Stimulated activated CD4-positive, alpha-beta T cell treated with anti-CD3 and anti-CD28 coated beads, TNF-alpha, amount 100 ng/mL, for 24 hours (primary cell): ENCODE measurements at places on chromosomes 11 and 22.

DNA sequence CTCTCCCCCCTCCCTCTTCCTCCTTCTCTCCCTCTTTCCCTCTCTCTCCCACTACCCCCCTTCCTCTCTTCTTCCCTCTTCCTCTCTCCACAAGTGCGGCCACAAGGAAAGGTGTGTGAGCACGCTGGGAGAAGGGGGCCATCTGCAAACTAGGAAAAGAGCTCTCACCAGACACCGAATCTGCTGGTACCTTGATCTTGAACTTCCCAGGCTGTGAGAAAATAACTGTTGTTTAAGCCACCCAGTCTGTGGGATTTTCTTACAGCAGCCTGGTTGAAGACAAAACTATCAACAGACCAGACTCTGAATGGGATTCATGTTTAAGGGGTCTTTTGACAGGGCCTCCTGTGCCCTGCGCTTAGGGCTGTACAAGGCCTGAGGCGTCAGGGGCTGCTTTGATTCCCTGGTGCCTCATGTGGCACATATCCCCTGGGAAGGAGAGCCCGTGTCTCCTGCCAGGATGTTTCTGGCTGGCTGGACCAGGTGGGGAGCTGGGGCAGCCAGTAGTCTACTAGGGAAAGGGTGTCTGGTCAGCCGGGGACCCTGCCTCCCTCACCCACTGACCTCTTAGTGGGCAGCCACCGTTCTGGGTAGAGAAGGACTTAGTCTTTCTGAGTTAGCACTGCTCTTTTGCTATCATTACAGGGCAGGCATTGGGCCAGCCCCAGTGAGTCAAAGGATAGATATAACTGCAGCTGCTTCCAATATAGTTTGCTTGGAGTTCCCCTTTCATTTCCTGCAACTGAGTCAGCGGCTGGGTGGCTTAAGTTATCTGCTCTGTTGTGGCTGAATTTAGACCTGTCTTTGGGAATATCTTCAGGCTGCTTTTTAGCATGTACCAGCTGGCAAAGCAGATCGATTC, 6.2 kb downstream of the PANX1 start:
- peak; percentile 44 for DNase-seq

- no peak for DNase-seq
Measured at GRCh38 chr11:120686516-120686915, 175.0 kb downstream of the GRIK4 start.

DNA sequence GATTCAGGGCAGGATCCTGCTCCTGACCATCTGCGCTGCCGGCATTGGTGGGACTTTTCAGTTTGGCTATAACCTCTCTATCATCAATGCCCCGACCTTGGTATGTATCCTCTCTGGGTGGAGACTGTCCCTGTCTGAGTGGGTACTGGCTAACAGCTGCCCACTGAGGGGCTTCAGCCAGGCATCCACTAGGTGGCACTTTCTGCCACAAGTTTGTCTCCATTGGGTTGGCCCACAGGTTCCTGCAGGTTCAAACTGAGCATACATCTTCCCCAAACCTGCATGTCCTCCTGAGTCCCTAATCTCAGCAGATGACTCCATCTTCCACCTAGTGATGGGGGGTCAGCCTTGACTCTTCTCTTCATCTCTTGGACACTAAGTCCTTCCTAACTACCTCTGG, 4.4 kb downstream of the SLC2A11 start:
- DNase-seq, result no peak

DNA sequence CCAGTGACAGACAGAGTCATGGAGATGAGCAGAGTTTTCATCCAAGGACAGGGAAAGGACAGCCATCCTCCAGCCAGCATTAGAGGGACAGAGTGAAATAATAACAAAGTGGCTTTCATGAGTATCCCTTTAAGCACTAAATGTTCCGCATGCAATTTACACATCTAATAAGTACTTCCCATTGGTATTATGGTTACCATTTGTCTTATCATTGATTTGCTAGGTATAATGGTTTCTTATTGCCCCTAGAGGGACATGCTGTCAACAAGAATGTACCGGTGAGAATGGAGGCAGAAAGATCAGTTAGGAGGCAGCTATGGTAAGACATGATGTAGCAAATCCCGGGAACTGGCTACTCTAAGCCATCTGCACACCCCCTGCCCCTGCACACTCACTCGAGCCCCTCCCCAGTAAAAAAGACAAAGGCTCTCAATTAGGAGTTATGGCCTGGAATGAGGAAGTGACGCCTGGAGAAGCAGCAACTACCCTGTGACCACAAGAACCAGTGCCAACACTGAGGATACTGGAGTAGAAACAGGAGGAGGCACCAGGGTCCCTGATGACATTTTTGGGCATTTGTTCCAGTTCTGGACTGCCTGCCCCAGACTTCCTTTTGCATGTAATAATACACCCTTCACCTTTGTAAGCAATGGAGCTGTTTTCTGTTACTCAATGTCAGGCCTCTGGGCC, 30.2 kb upstream of the HMGXB4 start:
- no peak for DNase-seq

DNA sequence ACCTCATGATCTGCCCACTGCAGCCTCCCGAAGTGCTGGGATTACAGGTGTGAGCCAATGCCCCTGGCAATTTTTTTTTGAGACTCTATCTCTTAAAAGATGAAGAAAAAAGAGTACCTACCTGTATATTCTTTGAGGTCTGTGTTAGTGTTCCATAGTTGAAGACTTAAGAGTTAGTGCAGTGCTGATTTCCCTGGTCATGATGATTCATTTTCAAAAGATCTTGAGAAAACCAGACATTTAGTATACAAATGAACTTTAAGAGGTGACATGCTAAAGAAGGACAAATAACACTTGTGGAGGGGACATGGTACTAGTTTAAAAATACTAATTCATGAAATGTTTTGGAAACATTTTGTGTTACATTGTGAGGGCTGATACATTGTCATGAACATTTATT, 17.7 kb downstream of the CBL start:
- DNase-seq, result no peak

- DNase-seq, result no peak
Measured at GRCh38 chr11:68145120-68145866, 24.1 kb upstream of the CHKA start.

GRCh38 chr11:68387840-68388239, 72.7 kb upstream of the PPP6R3 start:
- DNase-seq, result no peak

- no peak for DNase-seq
Measured at GRCh38 chr11:297586-298405, 1.5 kb downstream of the IFITM5 start.

DNA sequence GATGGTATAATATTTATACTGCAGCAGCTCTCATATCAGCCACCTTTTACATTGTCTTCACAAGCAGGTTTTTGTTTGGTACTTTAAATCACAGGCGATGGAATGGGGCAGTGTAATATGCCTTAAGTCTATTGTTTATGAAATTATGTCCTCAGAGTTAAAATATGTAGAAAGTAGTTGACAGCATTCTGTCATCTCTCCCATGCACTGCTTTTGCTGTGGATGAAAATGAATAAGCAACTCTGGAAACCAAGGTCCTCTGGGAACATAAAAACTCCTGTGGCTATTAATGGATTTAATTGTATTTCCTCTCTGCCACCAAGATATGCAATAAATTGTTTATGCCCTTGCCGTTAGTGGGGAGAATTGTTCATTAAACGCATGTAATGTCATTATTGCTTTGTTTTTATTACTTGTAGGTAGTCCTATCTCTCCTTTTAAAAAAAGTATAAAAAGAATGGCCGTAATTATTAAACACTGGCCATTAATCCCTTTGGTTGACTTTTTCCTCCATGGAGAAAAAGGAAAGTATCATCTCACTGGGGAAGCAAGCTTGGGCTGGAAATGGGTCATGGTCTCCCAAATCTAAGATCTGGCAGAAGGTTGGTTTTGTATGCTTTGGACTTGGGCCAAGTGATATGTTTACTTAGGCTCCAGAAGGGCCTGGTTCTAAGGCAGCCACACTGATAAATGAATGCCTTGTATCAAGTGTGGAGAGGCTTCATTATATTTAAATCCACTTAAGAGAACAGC, 13.1 kb downstream of the PACS1 start:
- DNase-seq, result no peak

DNA sequence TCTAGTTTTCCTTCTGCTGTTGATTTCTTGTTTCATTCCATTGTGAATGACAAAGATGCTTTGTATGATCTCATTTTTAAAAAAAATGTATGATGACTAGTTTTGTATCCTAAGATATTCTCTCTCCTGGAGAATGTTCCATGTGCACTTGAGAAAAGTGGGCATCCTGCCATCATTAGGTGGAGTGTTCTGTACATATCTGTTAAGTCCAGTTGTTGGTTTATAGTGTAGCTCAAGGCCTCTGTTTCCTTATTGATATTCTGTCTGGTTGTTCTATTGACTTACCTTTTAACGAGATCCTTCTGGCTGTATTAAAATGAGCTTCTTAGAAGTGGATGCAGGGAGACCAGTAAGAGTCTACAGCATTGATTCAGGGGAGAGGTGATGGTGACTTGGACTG, 35.2 kb downstream of the SGSM1 start:
- DNase-seq, result no peak

DNA sequence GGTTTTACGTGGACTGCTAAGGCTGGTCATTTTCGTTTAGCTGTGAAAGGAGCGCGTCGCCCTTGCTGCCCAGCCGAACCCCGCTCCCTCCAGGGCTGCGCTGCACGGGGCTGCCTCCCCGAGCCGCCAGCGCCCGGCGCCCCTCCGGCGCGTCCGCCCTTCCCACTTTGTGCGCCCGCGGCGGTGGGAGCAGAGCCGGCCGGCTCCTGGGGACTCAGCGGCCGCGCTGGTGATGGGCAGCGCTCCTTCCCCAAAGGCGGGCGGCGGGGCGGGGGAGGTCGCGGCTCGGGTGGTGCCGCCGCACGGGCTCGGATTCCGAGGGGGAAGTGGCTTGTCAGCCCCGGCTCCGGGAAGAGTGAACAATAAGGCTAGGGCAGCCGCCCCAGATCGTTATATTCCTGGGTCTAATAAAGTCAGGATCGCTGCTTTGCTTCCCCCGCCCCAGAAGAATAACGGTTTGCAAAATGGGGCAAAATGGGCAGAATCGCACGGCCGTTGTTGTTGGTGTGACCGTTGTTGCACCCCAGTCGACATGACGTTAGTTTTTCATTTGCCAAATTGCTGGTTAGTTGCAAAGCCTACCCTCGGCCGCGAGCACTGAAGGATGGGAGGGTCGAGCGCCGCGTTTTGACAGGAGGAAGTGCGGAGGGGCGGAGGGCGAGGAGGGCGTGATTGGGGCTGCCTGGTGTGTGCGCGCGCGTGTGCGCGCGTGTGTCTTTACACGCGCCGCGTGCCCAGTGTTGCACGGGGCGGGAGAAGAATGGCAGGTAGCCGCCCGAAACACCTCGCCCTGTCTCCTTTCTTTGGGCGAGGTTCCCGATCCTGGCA, 745 bp downstream of the NCAM1 start:
- no peak for DNase-seq

DNA sequence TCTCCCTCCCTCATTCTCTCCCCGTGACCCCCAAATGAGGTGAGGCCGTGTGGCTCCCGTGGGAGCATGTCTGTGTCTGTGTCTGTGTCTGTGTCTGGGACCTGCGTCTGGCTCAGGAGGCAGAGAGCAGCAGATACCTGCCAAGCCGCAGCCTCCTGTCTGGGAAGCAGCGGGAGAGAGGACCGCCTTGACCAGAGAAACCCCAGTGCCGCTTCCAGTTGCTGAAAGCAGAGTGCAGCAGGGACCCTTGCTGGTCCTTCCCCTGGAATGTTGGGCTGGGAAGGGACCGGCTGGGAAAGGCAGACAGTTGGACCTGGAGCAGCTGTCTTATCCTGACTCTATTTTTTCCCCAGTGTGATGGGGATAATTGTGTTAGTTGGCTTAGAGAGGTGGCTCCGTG, 525 bp downstream of the CSDC2 start:
- DNase-seq, result no peak

DNA sequence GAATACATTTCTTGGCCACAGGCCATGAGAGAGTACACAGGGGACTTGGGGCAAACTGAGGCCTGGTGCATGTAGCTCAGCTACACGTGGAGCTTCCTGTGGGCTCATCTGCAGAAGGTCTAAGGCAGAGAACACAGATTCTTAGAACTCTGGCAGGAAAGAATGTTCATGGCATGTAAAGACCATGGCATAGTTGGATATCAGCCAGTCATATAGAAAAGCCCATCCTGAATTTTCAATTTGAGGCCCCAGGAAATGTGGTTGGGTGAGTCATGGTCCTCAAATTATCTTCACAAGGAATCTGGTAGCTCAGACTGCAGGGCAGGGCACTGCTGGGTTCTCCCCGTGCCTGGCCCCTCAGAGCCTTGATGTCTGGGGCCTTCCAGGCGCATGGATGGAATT, 13.7 kb upstream of the ST3GAL4 start:
- no peak for DNase-seq

GRCh38 chr11:42255906-42256305, 796.5 kb upstream of the LRRC4C start:
- no peak for DNase-seq

- DNase-seq, result no peak
Measured at GRCh38 chr11:18191376-18191775, 18.7 kb downstream of the MRGPRX4 start.

- no peak for DNase-seq
Measured at GRCh38 chr11:37926772-37927171, 1328.7 kb upstream of the RAG2 start.

- DNase-seq, result no peak
Measured at GRCh38 chr11:72747289-72747855, 4.8 kb downstream of the ARAP1 start.

DNA sequence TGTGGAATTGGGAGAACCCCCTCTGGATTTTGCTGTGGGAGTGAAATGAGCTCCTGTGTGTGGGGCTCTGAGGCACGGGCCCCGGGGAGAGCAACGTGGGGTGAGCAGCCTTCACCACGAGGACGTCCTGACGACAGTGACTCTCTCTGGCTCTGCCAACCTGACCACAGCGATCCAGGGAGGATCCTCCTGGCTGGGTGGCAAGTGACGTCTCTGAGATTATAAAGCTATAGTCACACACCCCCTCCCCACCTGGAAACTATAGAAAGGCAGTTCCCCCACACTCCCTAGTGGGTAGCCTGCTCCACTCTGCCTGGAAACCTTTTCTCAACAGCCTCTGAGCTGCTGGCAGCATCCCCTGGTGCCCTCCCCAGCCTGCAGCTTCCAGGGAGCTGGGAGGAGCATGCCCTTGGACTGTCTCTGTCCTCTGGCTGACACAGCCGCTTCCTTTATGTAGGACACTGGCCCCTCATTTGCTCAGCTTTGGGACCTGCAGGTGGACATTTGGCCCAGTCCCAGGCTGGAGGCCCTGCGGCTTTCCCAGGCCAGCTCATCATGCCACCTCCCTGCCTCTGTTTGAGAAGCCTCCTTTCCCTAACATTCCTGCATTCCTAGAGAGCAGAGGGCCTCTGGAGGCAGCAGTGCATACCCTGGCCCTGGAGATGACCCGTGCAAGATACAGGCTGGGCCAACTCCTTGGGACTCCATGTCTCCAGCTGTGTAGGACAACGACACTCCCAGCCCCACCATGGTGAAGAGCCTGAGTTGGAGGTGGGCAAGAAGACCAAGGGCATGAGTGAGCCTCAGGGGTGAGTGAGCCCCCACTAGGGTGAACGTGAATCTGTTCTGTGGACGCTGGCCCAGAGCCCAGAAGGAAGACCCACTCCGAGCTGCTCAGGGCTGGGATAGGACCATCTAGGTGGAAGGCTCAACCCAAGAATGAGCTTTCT, 314.0 kb downstream of the NTM start:
- no peak for DNase-seq

GRCh38 chr11:110026858-110027626, 66.2 kb upstream of the ZC3H12C start:
- no peak for DNase-seq

GRCh38 chr11:60887556-60887955, 18.8 kb downstream of the PRPF19 start:
- DNase-seq, result no peak
